GOT3 (cell line): ENCODE measurements at places on chromosomes 12 and 14.

- DNase-seq: no peak
Measured at GRCh38 chr12:132426349-132427173, 63.4 kb upstream of the FBRSL1 start.

DNA sequence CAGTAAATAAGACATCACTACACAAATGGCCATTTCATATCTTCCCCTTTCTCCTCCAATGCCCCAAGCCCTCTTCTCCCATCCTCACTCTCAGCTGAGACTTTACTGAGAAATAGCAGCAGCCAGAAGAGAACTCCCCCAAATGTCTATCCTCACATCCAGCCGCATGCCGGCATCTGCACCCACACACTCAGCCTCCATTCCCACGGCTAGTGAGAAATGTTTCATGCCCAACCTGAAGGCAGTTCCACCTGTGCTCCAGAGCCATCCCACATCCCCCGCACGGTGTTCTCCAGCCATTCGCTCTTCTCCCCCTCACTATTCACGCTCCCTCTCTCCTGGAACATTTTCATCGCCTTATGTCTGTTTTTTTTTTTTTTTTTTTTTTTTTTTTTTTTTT lies 208.7 kb upstream of the DIO3 start:
- DNase-seq: no peak

DNA sequence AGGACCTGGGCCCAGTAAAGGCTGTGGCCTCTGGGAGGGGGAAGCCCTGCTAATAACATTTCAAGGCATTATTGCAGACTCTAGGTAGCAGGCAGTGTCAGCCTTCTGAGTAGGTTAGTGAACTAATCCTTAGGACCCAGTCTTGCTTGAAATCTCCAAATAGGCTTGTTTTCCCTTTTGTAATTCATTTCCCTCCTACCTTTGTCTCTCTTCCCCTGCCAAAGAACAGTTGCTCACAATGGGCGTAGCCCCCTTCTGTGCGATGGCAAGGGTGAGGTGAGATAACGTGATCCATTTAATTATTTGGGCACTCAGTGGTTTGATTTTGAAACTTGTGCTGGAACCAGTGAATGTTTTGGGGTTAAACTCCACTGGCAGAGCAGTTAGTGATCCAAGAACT lies 10.9 kb downstream of the PELI2 start:
- DNase-seq: no peak

DNA sequence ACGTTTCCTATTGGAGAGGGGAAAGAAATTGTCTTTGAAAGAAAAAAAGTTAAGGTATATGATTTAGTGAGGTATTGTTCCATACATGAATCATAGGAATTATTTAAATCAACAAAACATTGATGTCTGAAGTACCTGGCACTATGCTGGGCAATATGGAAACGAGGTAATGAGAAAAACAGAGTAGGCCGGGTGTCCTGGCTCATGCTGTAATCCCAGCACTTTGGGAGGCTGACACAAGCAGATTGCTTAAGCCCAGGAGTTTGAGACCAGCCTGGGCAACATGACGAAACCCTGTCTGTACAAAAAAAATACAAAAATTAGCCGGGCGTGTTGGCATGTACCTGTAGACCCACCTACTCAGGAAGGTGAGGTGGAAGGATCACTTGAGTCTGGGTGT lies 45.9 kb downstream of the AEBP2 start:
- no peak for DNase-seq

GRCh38 chr12:43333644-43334043 lies 218.4 kb downstream of the ADAMTS20 start:
- DNase-seq: no peak

- DNase-seq: no peak
Measured at GRCh38 chr14:33480071-33480886, 470.6 kb downstream of the EGLN3 start.

GRCh38 chr12:40262657-40263056 lies 37.9 kb downstream of the LRRK2 start:
- DNase-seq: no peak

DNA sequence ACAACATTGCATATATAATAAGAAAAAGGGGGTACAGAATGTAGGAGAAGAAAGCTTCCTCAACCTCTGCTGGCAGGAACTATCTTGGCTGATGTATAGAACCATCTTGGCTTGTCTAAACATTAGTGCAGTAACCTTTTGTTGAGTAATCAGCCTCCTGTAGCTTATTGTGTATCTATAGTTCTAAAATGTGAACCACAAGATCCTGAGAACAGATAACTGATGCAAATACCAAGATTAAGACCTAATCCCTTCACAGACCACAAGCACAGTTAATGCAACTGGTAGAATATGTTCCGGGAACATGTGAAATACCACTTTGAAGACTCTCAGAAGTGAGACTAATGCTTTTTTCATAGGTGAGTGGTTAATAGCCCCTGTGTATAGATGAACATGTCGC lies 50.7 kb upstream of the KCNC2 start:
- no peak for DNase-seq

- no peak for DNase-seq
Measured at GRCh38 chr14:59221568-59221967, 33.1 kb downstream of the DAAM1 start.

DNA sequence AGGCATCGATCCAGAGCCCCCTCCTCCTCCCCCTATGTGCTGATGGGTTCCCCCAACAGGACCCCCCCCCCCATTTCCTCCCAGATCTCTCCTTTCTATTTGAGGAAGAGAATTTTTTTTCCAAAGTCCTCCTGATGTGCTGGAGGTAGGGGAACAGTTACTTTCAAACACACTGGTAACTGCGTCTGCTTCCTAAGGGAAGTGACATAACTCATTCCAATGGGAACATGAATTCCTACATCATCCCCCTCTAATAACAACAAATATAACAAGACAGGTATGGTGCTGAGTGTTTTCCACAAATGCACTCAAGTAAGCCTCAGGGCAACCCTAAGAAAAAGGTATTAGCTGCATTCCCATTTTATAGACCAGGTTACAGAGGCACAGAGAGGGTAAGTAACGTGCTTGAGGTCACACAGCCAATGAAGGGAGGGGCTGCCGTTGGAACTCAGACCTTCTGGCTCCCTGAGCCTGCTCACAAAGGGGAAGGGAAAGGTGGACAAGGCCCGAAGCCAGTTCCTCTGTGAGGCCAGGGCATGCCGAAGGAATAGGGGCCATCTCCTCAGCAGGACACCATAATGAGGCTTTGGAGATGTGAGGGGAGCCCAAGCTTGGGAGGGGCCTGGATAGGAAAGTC lies 121.1 kb upstream of the NCOR2 start:
- no peak for DNase-seq

DNA sequence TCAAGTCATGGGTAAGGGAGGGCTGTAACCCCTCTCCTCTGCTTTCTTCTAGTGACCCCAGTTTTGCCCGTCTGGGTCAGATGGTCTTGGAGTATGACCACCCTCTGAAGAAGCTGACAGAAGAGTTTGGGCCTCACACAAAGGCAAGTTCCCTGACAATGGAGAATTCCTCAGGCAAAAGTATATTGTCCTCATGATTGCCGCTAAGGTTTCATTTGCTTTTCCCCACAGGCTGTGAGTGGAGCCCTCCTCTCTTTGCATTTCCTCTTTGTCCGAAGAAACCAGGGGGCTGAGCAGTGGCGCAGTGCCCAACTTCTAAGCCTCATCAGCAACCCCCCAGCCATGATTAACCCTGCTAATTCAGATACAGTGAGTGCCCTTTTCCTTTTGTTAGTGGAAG lies 12.1 kb downstream of the NCKAP1L start:
- DNase-seq: no peak

DNA sequence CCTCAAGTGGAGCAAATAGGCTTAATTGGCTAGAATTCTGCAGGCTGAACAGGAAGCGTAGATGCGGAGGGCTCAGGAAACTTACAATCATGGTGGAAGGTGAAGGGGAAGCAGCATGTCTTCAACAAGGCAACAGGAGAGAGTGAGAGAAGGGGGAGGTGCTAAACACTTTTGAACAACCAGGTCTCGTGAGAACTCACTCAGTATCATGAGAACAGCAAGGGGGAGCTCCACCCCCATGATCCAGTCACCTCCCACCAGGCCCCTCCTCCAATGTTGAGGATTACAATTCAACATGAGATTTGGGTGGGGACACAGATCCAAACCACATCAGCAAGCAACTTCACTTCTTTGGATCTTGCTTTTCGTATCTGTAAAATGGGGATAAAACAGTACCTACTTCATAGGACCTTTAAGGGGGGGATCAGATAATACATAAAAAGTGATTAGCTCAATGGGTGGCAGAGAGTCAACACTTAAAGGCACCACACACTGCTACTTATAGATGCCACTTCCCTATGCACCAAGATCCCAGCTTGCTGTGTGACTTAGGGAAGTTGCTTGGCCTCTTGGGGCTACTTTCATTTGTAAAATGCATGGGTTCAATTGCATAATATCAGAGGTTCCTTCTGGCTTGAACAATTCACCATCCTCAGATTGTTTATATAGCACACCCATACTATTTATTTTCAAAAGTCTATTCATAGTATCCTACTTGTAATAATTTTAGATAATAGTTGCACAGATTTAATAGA lies 184.8 kb upstream of the RPH3A start:
- DNase-seq: no peak

- no peak for DNase-seq
Measured at GRCh38 chr12:88132392-88132791, 9.5 kb downstream of the CEP290 start.

DNA sequence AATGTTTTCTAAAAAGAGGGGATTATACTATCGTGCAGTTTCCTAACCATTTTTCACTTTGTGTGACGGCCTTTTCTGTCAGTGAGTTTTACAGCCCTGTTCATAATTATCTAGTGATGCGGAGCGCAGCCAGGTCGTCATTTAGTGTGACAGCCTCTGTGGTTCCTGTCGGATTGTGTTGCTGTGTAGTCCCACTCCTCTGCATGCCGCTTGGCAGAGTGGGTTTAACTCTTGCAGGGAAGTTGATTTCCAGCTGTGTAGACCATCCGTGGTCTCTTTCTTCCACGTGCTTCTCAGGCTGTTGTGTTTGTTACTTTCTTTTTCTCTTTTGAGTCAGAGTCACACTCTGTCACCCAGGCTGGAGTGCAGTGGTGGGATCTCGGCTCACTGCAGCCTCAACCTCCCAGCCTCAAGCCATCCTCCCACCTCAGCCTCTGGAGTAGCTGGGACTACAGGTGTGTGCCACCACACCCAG lies 8.6 kb downstream of the RAN start:
- no peak for DNase-seq

GRCh38 chr12:6953442-6954315 lies 2.5 kb downstream of the PTPN6 start:
- no peak for DNase-seq

DNA sequence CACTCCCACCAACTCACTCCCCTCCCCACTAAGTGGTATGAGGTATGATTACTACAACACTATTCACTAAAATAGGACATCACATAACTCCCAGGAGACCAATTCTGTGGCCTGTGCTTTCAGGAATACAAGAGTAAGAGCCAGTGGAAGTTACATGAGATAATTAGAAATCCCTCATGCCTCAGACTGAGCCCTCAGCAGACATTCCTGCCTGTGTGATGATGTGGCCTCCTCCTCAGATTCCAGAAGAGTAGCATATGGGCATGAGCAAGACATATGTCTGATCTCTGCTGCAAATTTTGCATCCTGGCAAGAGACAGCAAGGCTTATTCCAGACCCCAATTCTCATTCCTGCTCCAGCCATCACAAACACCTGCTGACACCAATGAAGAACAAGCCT lies 46.0 kb upstream of the BMP4 start:
- DNase-seq: no peak

- DNase-seq: no peak
Measured at GRCh38 chr12:89349814-89350213, 2.5 kb downstream of the DUSP6 start.

- DNase-seq: no peak
Measured at GRCh38 chr12:116959845-116960514, 49.2 kb downstream of the FBXW8 start.

- no peak for DNase-seq
Measured at GRCh38 chr14:87205811-87206210, 787.2 kb downstream of the GALC start.

DNA sequence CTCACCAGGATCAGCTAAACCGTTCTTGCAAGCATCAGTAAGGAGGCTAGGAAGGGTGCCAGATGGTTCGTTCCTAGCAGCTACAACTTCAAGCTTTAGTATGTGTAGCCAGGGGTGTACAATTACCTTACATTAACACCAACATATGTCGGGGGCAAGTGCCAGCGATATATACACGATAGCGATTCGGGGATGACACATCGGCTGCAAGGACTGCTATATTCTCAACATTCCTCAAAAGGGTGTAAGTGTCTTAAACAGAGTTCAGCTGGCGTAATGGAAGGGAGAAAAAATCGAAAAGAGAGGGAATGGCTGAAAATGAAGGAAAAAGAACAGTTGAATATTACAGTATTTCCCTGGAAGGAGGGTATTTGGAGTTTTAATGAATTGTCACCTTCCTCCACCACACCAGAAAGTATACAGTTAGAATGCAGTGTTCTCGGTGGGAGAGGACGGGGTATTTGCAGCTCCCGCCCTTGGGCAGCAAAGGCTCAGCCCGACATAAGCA lies 545 bp downstream of the LIMA1 start:
- no peak for DNase-seq

- DNase-seq: no peak
Measured at GRCh38 chr12:13268581-13268980, 72.1 kb downstream of the EMP1 start.

DNA sequence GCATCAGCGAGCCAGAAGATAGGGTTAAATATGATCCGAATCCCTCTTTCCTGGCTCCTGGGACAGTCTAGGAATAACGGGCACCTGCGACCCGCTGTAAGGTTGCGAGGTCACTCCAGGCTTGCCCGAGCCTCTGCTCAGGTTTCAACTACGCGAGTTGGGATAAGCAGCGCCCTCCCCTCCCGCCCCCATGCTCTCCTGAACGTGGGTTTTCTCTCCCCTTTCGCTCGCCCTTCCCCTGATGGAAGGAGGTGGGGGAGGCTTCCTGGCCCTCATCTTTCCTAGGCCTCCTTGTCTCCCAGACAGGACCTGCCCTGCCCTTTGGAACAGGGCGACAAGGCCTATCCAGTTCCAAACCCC lies 753 bp upstream of the ATP5MC2 start:
- DNase-seq: no peak

GRCh38 chr12:57430112-57430930 lies 522 bp downstream of the R3HDM2 start:
- DNase-seq: no peak

DNA sequence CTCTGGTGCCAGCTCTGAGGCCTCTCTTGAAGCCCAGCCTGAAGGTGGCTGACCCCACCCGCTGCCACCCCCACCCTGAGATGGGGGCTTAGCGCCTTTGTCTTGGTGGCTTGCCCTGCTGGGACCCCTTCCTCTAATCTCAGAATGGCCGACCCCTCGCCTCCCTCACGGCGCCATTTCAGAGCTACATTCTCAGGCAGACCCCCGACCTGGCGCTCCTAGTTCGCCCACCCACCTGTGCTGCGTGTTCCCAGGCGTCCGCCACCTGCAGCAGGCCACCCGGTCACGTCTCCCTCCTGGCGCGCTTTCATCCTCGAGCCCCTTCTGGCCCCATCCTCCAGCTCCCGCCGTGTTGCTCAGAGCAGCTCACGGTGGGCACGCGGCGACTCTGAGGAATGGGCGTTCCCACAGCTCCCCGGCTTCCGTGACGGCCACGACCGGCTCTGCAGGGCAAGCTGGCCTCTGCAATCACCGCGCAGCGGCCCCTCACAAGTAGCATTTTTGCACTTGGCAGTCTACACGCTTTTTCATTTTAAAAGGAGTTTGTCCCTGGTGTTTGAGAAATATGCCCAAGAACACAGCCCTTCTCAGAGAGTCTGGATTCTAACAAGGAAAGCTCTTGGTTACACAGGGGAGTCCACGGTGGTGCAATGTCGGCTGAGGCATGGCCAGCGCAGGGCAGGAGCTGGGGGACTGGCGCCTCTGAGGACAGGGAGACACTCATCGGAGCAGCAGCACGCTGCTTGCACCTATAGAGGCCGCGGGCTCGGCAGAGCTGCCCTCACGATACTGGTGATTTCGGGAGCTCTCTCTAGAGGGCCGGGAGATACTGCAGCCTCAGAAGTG lies 105.7 kb upstream of the C14orf180 start:
- no peak for DNase-seq
